ENCODE measurements at places on chromosomes 5 and 9. TPM values are rescaled to one million over a fixed set of nuclear protein-coding genes. Genes with fewer than 3 reads are reported as not detected.
A peak's percentile ranks its signal among the peaks of the same experiment; 100 is the strongest.

DNA sequence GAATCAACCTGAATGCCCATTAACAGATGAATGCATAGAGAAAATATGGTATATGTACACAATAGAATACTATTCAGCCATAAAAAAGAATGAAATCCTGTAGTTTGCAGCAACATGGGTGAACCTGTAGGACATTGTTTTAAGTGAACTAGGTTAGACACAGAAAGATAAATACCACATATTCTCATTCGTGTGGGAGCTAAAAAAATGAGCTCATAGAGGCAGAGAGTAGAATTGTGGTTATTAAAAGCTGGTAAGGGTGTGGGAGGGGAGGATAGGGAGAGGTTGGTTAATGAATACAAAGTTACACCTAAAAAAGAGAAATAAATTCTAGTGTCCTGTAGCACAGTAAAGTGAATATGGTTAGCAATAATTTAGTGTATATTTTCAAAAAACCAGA, 23.5 kb downstream of the PTTG1 start:
- no peak for DNase-seq

DNA sequence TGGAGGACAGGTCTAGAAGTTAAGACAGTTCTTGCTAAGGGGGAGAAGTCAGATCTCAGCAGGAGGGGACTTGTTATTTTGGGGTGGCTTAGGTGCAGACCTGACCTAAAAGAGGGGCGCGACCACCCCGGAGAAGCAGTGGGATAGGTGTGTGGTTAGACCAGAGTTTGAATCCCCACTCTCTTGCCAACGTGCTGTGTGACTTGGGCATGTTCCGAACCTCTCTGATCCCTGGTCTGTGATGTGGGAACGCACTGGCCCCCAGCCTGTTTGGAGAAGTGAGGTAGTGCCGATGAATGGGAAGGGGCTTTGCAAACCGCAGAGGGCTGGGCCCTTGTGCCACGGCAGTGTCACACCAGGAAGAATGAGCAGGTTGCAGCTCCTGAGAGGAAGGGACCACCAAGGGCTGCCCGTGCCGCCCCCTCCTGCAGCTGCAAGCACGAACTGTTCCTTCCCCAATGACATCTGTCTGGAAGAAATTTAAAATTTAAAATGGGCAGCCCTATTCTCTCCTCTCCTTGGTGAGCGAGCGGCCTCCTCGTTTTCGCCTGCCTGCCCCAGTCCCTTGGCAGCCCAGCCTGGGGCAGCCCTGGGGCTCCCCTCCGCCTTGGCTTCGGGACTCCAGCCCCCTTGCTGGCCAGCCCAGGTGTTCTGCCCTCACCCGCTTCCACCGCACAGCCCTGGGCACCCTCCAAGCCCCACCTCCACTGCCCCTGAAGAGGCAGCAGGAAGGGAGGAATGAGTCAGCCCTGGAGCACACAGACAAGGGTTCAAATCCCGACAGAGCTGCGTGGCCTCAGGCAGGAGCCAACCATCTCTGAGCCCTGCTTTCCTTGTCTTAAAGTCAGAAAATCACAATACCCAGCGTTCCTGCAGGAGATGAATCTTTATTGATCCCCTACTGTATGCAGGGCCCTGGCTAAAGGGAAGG, 1.6 kb downstream of the FIBCD1 start:
- no peak for DNase-seq

GRCh38 chr5:180071531-180072255, at the start of gene RNF130:
Gene RNF130, minus strand, starts transcription at chr5:180071759. Its CDS starts 57 bp downstream, at chr5:180071702.
- peak; percentile 84 for DNase-seq

- DNase-seq, result peak; percentile 39
These were observed 155.0 kb downstream of the NPR3 start for GRCh38 chr5:32866138-32866537.

- DNase-seq, result peak; percentile 39
These were observed 938 bp downstream of the NINJ1 start for GRCh38 chr9:93132946-93133680.

DNA sequence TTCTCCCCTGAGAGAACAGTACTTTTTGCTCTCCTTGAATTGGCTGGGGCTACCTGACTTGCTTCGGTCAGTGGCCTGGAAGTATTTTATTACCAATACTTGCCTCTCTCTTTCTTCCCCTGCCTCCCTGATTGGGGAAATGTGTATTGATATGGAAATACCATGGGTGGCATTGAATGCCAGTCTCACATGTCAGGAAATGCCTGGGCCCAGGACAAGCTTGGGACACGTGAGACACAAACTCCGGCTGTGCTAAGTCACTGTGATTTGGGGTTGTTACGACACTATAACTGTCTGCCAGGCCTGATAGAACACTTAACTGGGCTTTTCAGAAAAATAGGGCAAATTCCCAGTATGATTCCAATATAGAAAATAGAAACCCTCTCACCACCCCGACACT, 238.3 kb downstream of the GADD45G start:
- DNase-seq, result no peak

TGFBI gene
- 4.5 TPM for total RNA-seq
